ENCODE measurements at places on chromosomes 16 and 17. TPM values are rescaled to one million over a fixed set of nuclear protein-coding genes. Genes with fewer than 3 reads are reported as not detected.

Gene OR3A2
- polyA plus RNA-seq, result not detected

Gene ERN2
- polyA plus RNA-seq, result not detected

- DNase-seq, result no peak
Observed at GRCh38 chr16:13313351-13313750, 412.0 kb downstream of the SHISA9 start.

- no peak for DNase-seq
Observed at GRCh38 chr16:85961988-85962915, 63.3 kb downstream of the IRF8 start.

DNA sequence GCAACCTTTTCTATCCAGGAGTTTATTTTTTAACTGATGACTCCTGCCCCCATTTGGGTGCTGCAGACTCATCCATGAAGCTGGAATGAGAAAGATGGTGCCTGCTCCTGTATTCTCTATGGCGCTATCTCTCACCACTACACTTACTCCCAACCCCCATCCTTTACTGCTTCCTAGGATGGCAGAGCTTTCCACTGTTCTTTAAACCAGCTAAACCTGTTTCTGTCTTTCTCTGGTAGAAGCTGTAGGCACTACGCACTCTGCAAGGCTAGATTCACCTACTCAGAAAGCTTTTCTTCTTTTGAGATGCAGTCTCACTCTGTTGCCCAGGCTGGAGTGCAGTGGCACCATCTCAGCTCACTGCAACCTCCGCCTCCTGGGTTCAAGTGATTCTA is 47.0 kb downstream of the ADAMTS18 start:
- no peak for DNase-seq

DNA sequence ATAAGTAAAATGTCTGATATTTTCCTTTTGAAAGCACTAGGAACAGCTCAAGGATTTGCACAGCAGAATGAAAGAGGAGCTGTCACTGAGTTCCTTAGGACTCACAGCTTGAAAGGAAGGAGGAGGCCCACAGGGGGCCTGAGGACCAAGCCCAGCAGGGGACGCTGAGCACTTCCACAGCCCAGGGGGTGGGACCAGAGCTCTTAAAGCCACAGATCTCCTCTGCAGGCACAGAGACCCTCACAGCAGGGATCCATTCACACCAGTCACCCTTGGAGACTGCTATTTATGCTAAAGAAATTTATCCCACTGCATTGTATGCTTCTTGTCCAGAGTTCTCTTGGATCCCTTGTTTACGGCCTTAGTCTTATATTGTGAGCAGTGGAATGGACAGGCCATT is 253.3 kb downstream of the STX8 start:
- no peak for DNase-seq

GRCh38 chr17:6927290-6928126 is 68.3 kb upstream of the ALOX12 start:
- no peak for DNase-seq

Gene TNFSF13
- 2.6 TPM for polyA plus RNA-seq

Gene TSNAXIP1
- polyA plus RNA-seq, result 1.4 TPM

- DNase-seq, result no peak
Observed at GRCh38 chr17:77273397-77274085, 132.8 kb downstream of the SEC14L1 start.

- no peak for DNase-seq
Observed at GRCh38 chr16:23072084-23072599, 77.1 kb downstream of the USP31 start.

Gene GRIN2C
- 0.71 TPM for polyA plus RNA-seq

Gene GAS2L2
- not detected for polyA plus RNA-seq

DNA sequence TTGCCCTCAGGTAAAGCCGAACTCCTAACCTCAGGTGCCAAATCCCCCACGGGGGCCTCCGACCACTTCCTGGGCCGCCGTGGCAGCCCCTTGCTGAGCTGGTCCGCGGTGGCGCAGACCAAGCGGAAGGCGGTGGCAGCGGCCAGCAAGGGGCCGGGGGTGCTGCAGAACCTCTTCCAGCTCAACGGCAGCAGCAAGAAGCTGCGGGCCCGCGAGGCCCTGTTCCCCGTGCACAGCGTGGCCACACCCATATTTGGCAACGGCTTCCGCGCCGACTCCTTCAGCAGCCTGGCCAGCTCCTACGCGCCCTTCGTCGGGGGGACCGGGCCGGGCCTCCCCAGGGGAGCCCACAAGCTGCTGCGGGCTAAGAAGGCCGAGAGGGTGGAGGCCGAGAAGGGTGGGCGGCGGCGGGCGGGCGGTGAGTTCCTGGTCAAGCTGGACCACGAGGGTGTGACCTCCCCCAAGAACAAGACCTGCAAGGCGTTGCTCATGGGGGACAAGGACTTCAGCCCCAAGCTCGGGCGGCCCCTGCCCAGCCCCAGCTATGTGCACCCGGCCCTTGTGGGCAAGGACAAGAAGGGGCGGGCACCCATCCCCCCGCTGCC is 51.6 kb downstream of the ACTG1 start:
- DNase-seq, result no peak

- no peak for DNase-seq
Observed at GRCh38 chr16:88327561-88328312, 55.0 kb upstream of the ZNF469 start.

DNA sequence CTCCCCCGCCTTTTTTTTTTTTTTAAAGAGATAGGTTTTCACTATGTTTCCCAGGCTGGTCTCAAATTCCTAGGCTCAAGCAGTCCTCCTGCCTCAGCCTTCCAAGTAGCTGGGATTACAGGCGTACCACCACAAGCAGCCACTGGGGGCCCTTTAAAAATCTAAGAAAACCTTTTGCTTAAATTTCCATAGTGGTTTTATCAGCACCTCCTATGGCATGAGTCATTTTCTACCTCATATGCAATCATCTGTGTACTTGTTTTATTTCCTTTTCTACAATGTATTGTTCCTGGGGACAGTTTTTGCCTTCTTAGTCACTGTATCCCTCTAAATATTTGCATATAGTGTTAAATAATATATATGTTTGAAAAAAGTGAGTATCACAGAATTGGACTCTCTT is 29.2 kb downstream of the GNA13 start:
- DNase-seq, result no peak

Gene ZNF469
- polyA plus RNA-seq, result 4.9 TPM

Measured in forelimb muscle (tissue), 1 donor.